ENCODE measurements at places on chromosomes 16 and 17.

GRCh38 chr17:62611728-62612127, 15.7 kb upstream of the MRC2 start:
- DNase-seq = no peak

- no peak for DNase-seq
Measured at GRCh38 chr16:14302399-14303181, 231.5 kb downstream of the MRTFB start.

- DNase-seq = no peak
Measured at GRCh38 chr16:14509675-14510132, 120.4 kb downstream of the PARN start.

DNA sequence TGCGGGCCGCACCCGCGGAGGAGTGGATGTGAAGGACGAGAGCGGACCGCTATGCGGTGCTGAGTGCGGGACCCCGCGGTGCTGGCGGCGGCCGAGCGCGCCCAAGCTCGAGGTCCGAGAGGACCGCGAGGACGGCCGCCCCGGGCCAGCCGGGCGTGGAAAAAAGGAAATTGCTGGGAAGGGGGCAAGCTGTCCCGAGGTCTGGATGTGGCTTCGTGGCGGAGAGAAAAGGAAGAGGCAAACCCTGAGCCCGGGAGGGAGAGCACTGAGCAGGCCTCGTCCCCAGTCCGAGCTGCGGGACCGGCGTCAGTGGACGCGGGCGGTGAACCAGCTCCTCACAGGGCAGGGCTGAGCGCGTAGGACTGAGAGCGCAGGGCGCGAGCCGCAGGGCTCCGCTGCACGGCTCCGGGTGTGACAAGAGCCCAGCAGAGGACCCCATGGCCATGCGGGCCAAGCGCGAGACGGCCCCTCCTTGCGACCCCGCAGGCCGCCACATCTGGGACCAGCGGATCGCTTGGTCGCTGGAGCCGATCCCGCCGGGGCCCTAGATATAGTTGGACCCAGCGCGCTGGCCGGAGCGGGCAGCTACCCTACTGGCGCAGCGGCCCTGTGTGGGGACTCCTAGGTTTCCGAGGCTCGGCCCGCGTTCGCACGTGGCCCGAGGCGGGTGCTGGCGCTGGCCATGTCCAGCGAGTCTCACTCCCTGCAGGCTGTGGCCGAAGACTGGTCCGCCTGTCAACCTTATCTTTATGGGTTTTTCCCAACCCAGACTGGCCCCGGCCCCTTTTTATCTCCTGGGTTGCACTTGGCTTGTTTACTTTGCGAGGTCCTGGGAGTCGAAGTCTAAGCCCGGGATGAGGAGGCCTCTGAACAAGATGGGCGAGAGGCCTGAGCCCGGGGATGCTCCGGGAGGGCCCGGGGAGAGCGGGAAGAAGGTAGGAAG, 2.4 kb downstream of the TBX4 start:
- no peak for DNase-seq

DNA sequence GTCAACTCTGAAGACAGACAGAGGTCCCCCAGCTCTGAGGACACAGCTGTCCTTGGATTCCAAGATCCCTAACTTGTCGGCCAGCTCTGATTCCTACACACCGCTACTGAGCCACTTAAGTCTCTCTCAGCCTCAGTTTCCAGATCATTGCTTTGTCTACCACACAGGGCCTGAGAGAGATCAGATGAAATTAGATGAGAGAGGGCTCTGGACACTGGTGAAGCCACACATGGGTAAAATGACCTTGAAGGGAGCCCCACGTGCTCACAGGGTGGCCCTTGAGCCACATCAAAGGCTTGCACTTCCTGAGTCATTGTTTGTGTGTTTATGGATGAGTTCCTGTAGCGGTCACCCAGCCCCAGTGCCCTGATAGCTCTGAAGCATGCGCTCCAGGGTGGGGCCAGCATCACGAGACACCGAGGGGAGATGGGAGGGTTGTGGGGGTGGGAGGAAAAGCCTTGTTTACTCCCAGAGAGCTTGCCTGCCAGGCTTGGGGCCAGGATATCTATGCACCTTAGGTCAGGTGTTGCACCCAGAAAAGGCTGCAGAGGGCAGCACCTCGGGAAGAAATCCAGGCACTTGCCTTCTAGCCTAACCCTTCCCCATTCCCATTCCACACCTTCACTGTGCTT, 32.7 kb upstream of the SLC6A2 start:
- no peak for DNase-seq

DNA sequence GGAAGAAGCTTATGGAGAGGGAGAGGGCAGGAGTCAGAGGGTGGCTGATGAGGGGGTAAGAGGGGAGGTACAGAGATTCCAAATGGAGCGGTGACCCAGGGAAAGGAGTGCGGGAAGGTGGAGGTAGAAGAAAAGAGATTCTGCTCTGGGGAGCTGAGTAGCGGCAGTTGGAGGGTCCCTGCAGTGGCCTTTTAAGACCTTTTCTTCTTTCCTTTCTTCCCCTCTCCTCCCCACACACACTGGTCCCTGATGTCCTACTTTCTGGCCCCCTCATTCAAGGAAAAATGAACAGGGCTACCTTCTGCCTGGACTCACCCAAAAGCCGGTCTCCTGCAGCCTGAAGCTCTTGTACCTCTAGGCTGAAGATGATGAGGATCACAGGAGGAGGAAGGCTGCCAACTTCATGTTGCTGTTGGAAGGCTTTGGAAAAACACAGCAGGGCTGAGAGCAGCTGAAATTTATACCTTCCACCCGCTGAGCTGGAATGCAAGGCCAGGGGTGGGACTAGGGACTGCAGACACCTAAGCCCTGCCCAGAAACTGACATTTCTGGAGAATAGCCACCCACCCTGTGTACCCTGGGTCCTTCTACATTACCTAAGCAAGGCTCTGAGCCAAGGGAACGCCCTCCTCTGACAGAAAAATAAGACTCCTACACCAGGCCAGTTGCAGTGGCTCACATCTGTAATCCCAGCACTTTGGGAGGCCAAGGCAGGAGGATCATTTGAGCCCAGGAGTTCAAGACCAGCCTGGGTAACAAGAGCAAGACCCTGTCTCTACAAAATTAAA, 9.4 kb upstream of the HEATR6 start:
- DNase-seq = no peak

DNA sequence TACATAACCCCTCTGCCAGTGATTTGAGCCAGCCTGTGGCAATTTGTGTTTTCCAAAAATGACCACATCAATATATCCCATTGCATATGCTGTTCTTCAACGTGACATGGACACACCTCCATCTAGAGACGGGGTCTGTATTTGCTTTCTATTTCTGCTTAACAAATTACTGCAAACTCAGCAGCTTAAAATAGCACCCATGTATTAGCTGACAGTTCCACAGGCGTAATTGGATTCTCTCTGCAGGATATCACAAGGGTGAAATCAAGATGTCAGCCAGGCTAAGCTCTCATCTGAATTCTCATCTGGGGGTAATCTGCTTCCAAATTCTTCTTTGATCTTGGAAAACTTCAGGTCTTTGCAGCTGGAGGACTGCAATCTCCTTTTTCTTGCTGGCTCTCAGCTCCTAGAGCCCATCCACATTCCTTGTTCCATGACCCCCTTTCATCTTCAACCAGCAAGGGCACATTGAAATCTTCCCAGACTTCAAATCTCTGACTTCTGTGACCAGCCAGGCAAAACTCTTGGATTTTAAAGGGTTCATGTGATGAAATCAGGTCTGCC, 8.2 kb downstream of the KRT9 start:
- no peak for DNase-seq

DNA sequence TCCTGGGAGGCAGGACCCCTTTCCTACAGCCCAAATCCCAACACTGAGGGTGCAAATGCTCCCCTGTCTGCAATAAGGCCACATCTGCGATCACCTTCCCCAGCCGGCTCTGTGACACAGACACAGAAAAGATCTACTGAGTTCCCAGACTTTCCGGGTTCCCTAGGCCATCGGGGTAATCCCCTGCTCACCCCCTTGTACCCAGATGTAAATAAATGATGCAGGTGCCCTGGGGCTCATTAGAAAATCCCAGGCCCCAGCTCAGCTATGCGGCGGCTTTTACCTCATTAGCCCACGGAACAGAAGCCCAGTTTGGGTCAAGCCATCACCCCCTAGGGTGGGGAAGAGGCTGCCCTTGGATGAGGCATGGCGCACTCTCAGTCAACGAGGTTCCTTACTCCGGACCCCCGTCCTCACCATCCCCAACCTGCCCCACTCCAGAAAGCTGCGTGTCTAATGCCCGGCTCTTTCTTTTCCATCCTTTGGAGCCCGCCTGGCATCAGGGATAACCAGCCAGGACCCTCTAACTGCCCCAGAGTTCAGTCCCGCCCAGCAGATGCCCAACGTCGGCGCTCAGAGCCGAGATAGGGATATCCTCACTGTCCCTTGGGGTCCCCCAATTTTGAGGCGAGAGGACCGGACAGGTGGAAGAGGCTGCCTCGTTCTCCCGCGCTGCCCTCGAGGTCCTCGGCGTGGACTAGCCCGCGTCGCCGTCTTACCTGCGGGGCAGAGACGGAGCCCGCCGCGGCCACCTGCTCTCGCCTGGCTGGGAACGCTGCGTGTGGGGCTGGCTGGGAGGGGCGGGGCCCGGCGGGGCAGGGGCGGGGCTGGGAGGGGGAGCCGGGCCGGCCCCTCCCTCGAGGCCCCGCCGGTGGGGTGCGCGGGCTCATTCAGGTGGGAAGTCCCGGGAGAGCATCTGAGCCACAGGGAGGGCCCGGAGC, at the start of gene ZNF385C:
ZNF385C (minus strand) TSS at position 783 of the 941 bp plus-strand sequence. CDS start 35,417 bp downstream, outside the sequence.
- no peak for DNase-seq

DNA sequence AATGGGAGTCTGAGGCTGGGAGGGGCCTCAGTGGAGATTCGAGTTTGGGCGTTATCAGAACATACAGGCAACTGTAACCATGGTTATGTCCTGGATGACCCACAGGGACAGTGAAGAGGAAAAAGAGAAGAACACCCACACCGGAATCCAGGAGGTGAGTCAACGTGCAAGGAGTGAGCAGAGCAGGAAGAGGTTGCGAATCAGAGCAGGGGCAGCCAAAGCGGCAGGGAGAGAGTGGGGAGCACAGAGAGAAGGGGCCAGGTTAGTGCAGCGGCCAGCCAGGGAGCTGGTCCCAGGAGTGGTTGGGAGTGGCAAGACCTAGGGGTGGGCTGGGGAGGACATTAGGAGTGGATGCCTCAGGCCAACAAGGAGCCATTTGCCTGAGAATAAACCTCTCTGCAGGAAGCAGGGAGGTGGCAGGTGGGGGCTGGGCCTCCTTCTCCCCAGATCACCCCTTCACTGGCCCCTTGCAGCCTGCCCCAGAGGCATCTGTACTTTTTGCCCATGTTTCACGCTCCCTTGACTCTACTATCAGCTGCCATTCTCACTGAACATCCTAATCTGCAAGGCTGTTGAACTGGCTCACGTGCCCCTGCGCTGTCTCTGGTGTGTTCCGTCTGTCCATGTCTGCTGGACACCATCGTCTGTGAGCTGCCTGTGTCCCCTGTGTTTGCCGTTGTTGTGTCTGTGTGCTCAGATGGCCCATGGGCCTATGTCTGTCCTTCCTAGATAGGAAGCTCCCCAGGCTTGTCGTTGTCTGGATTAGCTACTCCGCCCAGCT, 5.1 kb downstream of the KRT13 start:
- DNase-seq = no peak

DNA sequence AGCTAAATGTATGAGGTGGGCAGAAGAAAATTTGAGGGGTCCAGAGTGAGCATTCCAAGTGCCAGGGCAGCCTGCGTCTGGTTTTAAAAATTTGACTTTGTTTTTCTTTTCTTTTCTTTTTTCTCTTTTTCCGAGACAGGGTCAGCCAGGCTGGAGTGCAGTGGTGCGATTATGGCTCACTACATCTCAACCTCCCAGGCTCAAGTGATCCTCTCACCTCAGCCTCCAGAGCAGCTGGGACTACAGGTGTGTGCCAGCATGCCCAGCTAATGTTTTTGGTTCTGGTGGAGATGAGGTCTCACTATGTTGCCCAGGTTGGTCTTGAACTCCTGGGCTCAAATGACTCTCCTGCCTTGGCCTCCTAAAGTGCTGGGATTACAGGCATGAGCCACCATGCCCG, 15.6 kb downstream of the SMPD3 start:
- no peak for DNase-seq

DNA sequence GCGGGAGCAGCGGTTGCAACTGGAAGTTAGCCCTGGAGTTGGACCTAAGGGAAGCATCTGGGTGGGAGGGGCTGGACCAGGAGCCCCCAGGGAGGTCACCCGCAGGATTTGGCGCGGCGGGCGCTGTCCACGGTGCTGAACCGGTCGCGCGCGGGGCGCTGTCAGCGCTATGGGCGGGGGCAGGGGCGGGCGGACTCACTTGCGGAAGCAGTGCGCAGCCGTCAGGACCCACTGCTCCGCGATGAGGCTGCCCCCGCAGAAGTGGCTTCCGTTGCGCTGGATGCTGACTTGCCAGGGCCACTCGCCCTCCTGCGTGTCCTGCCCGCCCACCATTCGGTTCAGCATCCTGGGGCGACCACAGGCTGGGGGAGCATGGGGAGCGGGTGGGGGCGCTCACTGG, 4.5 kb downstream of the PRSS27 start:
- DNase-seq = peak; percentile 92

DNA sequence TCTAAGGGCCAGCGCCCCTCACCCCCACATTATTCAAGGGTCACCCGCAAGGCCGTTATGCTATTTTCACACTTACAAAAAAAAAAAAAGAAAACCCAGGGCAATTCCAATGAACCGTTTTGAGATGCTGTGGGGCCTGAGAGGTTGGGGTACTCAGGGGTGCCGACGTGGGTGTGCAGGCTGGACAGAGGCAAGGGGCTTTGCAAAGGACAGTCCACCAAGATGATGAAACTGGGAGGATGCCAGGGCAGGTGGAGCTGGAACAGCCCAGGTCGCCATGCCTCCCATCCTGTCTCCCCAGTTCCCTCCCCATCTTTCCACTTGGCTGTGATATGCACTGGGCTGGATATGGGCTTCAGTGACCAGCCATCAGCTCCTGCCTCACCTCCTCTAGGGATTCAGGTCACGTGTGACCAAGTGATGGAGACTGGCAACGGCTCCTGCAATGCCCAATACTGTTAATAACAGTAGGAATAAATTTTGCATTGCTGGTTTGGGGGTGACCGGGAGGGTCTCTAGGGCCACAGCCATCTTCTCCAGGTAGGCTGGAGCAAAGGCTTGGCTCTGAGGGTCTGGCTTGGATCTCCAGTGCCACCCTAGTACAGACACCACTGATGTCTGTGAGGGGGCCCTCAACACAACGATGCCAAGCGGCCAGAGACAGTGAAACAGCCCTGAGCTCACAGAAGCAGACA, 151.3 kb upstream of the TNRC6C start:
- DNase-seq = peak; percentile 66

- DNase-seq = no peak
Measured at GRCh38 chr16:19380328-19380727, 37.4 kb upstream of the TMC5 start.

DNA sequence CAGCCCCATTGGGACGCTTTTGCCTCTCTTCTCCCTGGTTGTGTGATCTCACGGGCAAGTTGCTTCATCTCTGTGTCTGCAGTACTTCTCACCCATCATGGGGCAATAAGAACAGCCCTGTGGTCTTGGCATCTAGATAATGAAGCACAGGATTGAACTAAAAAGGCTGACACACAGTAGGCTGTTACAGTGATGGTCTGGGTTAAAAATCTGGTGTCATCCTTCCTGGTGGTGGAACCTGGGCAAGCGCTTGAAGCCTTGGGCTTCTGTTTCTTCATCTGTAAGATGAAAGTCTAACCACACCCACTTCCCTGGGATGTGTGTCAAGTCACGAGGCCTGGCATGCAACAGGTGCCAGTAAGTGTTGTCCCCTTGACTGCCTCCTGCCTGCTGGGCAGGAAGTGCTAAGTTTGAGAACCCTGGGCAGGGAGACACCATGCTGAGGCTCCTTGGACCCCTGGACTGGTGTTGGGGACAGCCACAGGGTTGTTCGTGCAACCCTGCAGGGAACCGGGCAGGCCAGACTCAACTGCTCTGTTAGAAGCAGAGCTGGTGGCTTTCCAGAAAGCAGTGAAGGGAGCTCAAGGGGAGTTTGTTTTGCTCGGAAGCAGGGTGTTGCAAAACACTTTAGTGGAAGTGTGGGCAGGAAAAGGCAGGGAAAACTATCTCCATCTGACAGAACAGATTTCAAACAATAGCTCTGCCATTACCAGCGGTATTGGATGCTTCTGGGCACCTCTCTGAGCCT, 5.9 kb upstream of the MAP2K3 start:
- no peak for DNase-seq
